H1 (cell line): ENCODE measurements at places on chromosomes 5 and 9. TPM values are rescaled to one million over a fixed set of nuclear protein-coding genes. Genes with fewer than 3 reads are reported as not detected.
A peak's percentile ranks its signal among the peaks of the same experiment; 100 is the strongest.

- no peak for DNase-seq
- H3K4me1 ChIP-seq: peaks cover 14% of the 10 kb centered on the region; the same call in 1 of the 2 replicates
- H3K4me3 ChIP-seq: peak overlapping the region; percentile 51
- no peak overlapping the region for H3K27ac ChIP-seq
- peaks cover 93% of the 10 kb centered on the region for H3K27me3 ChIP-seq
Observed at GRCh38 chr9:37026113-37026930, 7.7 kb downstream of the PAX5 start.

- no peak overlapping the region for H3K4me3 ChIP-seq
- no peaks in the 10 kb centered on the region; the same call in 1 of the 2 replicates for H3K36me3 ChIP-seq
- H3K4me1 ChIP-seq: no peaks in the 10 kb centered on the region
- H3K27ac ChIP-seq: no peak overlapping the region
- DNase-seq: no peak
Observed at GRCh38 chr5:160521392-160521663, 99.7 kb downstream of the PTTG1 start.

DNA sequence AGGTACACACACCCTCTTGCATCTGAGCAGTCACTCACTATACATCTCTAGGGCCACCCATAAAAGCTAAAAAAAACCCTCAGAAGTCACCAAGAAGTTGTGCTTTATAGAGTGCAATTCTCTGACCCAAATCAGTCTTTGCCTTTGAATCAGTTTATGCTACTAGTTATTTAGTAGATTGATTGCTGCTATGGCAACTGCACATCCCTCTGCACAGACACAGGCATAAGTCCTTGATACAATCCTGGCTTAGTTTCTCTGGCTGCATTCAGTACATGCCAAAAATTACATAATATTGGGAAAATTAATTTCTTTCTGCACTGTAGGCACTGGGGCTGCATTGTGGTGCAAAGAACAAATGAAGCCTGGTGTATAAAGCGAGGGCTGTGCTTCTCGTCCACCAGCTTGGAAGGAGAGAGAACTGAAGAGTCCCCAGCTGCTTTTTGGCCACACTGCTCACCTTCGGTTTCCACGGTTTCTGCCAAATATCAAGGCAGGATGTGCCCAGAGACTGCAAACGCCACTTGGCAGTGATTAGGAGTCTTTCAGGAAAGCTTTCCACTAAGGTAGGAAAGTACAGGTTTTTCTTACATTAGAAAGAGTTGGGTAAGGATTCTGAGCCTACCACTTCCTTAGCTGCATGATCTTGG is 258.4 kb downstream of the ELAVL2 start:
- no peak for DNase-seq
- H3K27ac ChIP-seq: no peak overlapping the region
- no peak overlapping the region for H3K4me3 ChIP-seq
- H3K36me3 ChIP-seq: no peaks in the 10 kb centered on the region
- no peaks in the 10 kb centered on the region; the same call in 1 of the 2 replicates for H3K4me1 ChIP-seq

GRCh38 chr5:179192185-179192890 is 132.2 kb downstream of the ZNF354C start:
- no peak for DNase-seq
- H3K27me3 ChIP-seq: no peaks in the 10 kb centered on the region
- H3K4me1 ChIP-seq: peaks cover 13% of the 10 kb centered on the region

GRCh38 chr5:83385812-83386211 is 85.7 kb upstream of the VCAN start:
- no peaks in the 10 kb centered on the region for H3K27me3 ChIP-seq
- no peaks in the 10 kb centered on the region for H3K4me1 ChIP-seq
- H3K27ac ChIP-seq: no peak overlapping the region
- DNase-seq: no peak
- H3K4me3 ChIP-seq: no peak overlapping the region
- H3K36me3 ChIP-seq: no peaks in the 10 kb centered on the region

DNA sequence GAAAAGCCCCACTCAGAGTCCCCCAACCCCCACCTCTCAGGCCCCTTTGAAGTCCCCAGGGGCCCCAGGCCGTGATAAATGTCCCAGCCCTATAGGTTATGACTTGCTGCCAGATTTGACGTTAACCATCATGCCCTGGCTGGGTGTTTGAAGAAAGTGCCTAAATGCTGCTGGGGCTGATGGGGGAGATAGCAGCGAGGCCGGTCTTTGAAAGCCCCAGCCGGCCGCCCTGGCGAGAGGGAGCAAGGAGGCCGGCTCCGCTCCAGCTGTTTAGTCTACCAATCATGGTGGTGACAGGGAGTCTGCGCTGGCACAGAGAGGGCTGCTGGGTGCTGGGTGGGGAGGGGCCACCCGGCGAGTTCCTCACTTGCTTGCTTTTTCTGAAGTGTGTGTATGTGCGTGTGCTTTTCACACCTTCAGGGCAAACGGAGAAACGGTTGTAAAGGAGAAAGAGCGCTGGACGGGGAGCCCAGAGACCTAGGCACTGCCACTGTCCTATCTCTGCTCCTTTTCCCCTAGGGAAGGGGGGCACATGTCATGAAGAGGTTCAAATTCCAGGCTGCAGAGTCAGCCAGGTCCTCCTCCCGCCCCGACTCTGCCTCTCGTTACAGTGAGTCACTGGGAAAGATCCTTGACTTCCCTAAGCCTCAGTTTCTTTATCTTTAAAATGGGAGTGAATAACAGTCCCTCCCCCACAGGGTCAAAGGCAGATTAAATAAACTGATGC is 126.1 kb upstream of the HAND1 start:
- H3K27me3 ChIP-seq: peaks cover 14% of the 10 kb centered on the region
- peak; percentile 57 for DNase-seq

DNA sequence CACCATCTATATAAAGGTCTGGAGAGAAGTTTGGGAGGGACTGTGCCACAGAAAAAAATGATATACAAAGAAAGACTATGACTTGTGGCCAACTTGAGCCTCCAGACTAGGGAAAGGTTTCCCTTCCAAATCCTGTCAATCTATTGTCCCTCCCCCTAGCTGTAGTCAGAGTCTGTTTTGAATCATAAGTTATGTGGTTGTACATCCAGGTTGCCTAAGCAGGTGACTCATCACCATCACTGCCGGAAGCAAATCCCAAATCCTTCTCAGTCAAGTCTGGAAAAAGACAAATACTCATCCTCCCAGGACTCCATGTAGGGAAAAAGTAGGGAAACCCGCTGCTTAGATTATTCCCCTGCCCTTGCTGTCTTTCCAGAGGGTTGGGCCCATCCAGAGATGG is 235.7 kb downstream of the CDK5RAP2 start:
- H3K4me1 ChIP-seq: peaks cover 3% of the 10 kb centered on the region; the same call in 1 of the 2 replicates
- H3K4me3 ChIP-seq: no peak overlapping the region
- H3K27me3 ChIP-seq: no peaks in the 10 kb centered on the region
- H3K36me3 ChIP-seq: no peaks in the 10 kb centered on the region

DNA sequence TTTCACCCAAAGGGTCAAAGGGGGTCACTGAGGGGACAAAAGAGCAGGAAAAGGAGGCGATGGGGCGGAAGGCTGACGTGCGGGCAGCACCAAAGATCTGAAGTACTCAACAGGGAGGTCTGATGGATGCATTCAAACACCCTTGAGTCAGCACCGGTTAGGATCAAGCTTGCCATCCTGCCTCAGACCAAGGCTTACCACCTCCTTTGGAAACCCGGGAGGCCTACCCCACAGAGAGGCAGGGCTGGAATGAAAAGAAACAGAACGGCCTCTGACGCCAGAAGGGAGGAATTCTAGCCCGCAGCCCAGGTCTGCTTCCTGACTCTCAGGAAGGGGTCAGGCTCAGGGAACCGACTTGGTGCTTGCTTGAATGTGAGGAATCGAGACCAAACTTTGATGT is 125.6 kb downstream of the PAPPA start:
- DNase-seq: peak; percentile 89
- H3K4me3 ChIP-seq: no peak overlapping the region
- no peaks in the 10 kb centered on the region for H3K36me3 ChIP-seq
- peaks cover 46% of the 10 kb centered on the region for H3K27me3 ChIP-seq

DNA sequence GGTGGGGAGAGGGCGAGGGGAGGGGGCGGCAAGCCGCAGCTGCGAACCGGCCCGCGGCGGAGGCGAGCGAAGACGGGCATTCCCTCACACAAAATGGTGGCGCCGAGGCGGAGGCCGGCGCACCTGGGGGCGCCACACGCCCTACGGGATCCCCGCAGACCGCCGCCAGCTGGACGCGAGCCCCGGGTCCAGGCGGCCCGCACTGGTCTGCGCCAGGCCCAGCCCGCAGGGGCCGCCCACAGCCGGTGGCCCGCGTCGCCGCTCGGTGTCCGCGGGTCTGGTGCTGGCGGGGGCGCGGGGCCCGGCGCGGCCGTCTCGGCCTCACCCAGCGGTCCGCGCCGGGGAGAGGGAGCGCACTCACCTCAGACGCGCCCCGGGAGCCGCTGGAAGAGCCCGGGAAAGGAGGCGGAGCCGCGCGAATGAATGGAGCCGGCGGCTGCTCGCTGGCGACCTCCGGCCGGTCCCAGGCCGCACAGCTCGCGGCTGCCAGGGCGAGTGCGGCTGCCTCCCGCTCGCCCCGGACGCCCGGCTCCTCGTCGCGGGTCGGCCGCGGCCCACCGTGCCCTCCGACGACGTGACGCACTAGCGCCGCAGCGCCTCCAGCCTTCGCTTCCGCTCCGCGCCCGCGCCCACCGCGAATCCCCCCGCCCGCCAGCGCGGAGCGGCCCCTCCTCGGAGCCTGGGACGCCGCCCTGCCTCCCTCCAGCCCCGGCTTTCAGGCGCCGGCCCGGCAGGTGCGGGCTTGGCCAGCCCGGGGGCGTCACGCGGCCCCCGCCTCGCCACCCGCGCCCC is at the start of gene FAM169A:
FAM169A (minus strand) TSS at position 584 of the 792 bp plus-strand sequence. CDS start 24,711 bp downstream, outside the sequence.
- H3K4me1 ChIP-seq: peaks cover 29% of the 10 kb centered on the region; the same call in 1 of the 2 replicates
- no peaks in the 10 kb centered on the region for H3K36me3 ChIP-seq
- no peak for DNase-seq
- peak within 1 kb of the TSS; percentile 93 for H3K27ac ChIP-seq
- H3K4me3 ChIP-seq: peak within 1 kb of the TSS; percentile 91
- no peaks in the 10 kb centered on the region for H3K27me3 ChIP-seq

GRCh38 chr9:132578367-132578932 is 4.0 kb upstream of the BARHL1 start:
- peaks cover 17% of the 10 kb centered on the region for H3K4me1 ChIP-seq
- H3K4me3 ChIP-seq: no peak overlapping the region
- no peak for DNase-seq
- no peak overlapping the region for H3K27ac ChIP-seq
- H3K36me3 ChIP-seq: no peaks in the 10 kb centered on the region
- peaks cover 57% of the 10 kb centered on the region for H3K27me3 ChIP-seq

The FOXD4L3 gene
- not detected in 2 replicates for polyA plus RNA-seq

The LOX gene
- polyA plus RNA-seq: 1.1 and 1.5 TPM in 2 replicates

DNA sequence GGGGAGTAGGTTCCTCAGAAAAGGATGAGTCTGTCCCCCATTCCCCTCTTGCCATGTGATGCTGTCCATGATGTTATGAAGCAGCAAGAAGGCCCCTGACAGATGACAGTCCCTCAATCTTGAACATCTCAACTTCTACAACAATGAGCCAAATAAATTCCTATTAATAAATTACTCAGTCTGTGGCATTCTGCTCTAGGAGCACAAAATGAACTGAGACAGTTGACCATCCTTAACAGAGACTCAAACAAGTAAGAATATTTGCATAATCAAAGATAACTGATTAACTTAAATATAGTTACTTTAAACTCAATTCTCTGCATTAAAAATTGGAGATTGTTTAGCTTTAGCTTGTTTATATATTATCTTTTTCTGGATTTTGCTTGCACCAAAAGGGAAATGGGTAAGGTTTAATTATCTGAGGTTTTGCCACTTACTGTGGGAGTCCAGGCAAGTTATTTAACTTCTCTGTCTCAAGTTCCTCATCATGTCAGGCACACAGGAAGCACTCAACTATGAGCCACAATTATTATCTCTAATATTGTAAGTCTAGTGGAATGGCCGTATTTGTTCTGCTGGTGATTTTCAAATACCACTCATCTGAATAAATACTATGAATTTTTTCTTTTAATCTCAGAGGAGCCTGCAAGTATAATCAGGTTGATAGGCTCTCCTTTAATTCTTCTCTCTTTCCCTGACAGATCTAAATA is 162.9 kb downstream of the TSSK1B start:
- no peak for DNase-seq
- peaks cover 25% of the 10 kb centered on the region for H3K4me1 ChIP-seq
- no peak overlapping the region for H3K27ac ChIP-seq
- H3K4me3 ChIP-seq: no peak overlapping the region
- H3K36me3 ChIP-seq: no peaks in the 10 kb centered on the region

The NPR3 gene
- not detected in 2 replicates for polyA plus RNA-seq

DNA sequence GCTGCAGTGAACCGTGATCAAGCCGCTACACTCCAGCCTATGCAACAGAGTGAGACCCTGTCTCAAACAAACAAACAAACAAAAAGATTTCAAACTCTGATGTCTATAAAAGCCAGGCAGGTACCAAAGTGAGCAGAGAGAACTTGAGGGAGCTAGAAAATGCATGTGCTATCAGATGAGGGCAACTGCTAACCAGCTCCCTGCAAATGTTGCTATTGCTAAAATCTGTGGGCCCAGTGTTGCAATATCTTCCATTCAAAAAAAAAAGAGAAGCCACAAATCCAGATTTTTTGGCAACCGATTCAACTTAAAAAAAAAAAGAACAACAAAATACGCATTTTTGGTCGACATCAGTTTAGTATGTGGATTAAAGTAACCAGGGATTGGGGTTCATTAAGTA is 5.5 kb downstream of the UBE2D2 start:
- no peaks in the 10 kb centered on the region for H3K36me3 ChIP-seq
- no peaks in the 10 kb centered on the region for H3K27me3 ChIP-seq
- H3K4me3 ChIP-seq: no peak overlapping the region
- H3K27ac ChIP-seq: no peak overlapping the region

- DNase-seq: no peak
- peaks cover 4% of the 10 kb centered on the region; the same call in 1 of the 2 replicates for H3K27me3 ChIP-seq
- no peak overlapping the region for H3K27ac ChIP-seq
- H3K4me3 ChIP-seq: no peak overlapping the region
- peaks cover 4% of the 10 kb centered on the region for H3K4me1 ChIP-seq
Observed at GRCh38 chr9:119375892-119376291, 6.7 kb upstream of the BRINP1 start.

The HTR1A gene
- 6.2 and 6.5 TPM in 2 replicates for polyA plus RNA-seq

The ZBTB6 gene
- 1.6 and 2.0 TPM in 2 replicates for polyA plus RNA-seq

- H3K4me1 ChIP-seq: no peaks in the 10 kb centered on the region
- peaks cover 1% of the 10 kb centered on the region for H3K27me3 ChIP-seq
- no peak overlapping the region for H3K27ac ChIP-seq
- no peak for DNase-seq
Observed at GRCh38 chr9:111621895-111622480, 9.1 kb upstream of the DNAJC25 start.

GRCh38 chr5:100644185-100644584 is 109.0 kb downstream of the FAM174A start:
- no peaks in the 10 kb centered on the region for H3K27me3 ChIP-seq
- H3K36me3 ChIP-seq: no peaks in the 10 kb centered on the region
- DNase-seq: no peak
- H3K4me3 ChIP-seq: no peak overlapping the region
- H3K4me1 ChIP-seq: peaks cover 5% of the 10 kb centered on the region; the same call in 1 of the 2 replicates

The MGAT4B gene
- 128 and 182 TPM in 2 replicates for polyA plus RNA-seq

DNA sequence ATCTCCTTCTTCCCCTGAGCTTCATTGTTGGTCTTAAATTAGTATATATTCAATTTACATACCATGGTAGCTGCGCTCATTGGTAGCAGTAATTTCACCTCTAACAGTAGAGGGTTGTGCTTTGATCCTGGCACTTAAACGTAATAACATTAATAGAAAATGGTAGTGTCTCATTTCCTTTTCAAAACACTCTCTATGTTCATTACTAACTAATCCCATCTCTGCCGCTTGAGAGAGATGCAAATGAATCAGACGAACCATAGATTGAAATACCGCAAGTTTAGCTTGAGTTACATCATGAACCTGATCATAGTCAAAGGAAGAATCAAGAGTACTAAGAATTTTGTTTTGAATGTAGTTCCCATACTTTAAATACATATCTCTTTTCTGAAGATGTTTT is 2.2 kb downstream of the THBS4 start:
- no peak for DNase-seq
- no peaks in the 10 kb centered on the region for H3K4me1 ChIP-seq
- H3K27me3 ChIP-seq: peaks cover 4% of the 10 kb centered on the region

The INSL4 gene
- polyA plus RNA-seq: not detected in 2 replicates
